ENCODE measurements at places on chromosomes 4 and X. TPM values are rescaled to one million over a fixed set of nuclear protein-coding genes. Genes with fewer than 3 reads are reported as not detected.

- H3K4me1 ChIP-seq: peaks cover 14% of the 10 kb centered on the region
- peak; percentile 26 for DNase-seq
- H3K4me3 ChIP-seq: no peak overlapping the region
Observed at GRCh38 chrX:48998391-48998790, 3.7 kb downstream of the GRIPAP1 start.

DNA sequence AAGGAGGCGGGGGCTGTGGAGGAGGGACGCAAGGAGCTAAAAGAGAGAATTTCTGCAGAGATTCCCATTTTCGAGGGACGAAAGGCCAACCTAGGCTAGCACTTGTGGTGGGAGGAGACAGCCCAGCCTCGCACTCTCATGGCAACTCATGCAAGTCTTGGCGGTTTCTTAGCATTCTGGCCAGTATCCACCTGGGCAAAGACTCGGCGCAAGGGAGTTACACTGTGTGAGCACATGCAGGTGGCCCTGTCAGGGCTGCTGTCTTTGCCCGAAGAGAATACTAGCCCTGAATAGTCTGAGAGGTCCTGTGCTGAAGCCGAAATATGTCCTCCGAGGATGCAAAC, 15.5 kb downstream of the MCF2 start:
- H3K27ac ChIP-seq: no peak overlapping the region
- H3K36me3 ChIP-seq: no peaks in the 10 kb centered on the region
- no peak for DNase-seq
- peaks cover 17% of the 10 kb centered on the region for H3K27me3 ChIP-seq
- H3K4me3 ChIP-seq: peak overlapping the region; percentile 10

DNA sequence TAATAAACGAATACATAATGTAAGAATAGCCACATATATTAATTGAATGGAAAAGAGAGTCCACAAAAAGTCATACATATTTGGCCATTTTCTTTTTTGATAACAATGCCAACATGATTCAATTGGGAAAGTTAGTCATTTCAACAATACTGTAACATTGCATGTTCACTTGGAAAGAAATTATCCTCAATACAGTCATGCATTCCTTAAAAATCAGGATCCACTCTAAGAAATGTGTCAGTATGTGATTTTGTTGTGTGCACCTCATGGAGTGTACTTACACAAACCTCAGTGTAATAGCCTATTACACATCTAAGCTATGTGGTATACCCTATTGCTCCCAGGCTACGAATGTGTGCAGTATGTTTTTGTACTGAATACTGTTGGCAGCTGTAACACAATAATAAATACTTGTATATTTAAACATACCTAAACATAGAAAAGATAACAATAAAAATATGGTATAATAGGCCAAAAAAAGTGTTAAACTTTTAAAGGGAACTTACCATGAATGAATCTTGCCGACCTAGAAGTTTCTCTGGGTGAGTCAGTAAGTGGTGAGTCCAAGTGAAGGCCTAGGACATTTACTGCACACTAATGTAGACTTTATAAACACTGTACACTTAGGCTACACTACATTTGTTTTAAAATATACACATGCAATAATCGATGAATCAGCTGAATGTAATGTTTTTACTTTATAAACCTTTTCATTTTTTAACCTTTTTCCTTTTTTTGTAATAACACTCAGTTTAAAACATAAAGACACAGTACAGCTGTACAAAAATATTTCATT, 806.8 kb downstream of the PCDH18 start:
- H3K4me3 ChIP-seq: no peak overlapping the region
- H3K27ac ChIP-seq: peak overlapping the region; percentile 12
- DNase-seq: no peak
- no peaks in the 10 kb centered on the region for H3K36me3 ChIP-seq
- peaks cover 5% of the 10 kb centered on the region for H3K4me1 ChIP-seq

DNA sequence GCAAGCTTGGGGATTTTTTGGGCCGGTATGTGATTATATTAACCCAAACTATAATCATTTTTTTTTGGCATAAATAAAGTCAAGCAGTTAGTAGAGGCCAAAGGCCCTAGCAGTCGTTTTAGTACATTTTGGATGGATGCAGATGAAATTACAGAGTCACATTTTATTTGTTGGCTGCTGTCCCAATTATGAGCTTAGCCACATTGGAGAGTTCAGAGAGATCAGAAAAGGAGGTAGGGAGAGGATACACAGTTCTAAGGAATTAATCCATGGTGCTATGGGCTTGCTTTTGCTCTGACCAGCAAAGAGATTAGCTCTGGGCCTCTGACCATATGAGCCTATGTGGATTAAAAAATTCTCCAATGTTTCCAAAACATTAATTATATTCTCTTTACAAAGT, 395.1 kb downstream of the RAPGEF2 start:
- DNase-seq: no peak
- peaks cover 1% of the 10 kb centered on the region for H3K36me3 ChIP-seq
- no peak overlapping the region for H3K4me3 ChIP-seq
- H3K27ac ChIP-seq: no peak overlapping the region
- H3K27me3 ChIP-seq: peaks cover 37% of the 10 kb centered on the region

DNA sequence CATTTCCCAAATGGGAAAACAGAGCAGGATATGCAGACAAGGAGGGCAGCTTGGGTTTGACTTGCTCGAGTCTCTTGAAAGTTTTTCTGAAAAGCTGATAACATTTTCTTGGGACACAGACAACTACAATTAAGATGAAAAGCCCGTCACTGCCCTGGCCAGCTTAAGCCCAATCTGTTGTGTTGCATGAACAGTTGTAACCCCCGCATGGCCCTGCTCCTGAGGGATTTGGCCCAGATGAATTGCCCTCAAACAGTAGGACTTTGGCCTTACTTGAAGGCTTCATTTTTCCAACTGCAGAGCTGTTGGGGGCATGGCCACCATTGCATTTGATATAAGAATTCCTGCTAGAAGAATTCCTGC, 40.5 kb upstream of the MGST2 start:
- no peaks in the 10 kb centered on the region for H3K36me3 ChIP-seq
- H3K27ac ChIP-seq: no peak overlapping the region
- H3K27me3 ChIP-seq: peaks cover 4% of the 10 kb centered on the region
- H3K4me1 ChIP-seq: no peaks in the 10 kb centered on the region

- H3K27me3 ChIP-seq: no peaks in the 10 kb centered on the region
- H3K27ac ChIP-seq: no peak overlapping the region
- H3K4me3 ChIP-seq: no peak overlapping the region
- H3K36me3 ChIP-seq: no peaks in the 10 kb centered on the region
Observed at GRCh38 chr4:150938873-150939499, 76.1 kb downstream of the LRBA start.

DNA sequence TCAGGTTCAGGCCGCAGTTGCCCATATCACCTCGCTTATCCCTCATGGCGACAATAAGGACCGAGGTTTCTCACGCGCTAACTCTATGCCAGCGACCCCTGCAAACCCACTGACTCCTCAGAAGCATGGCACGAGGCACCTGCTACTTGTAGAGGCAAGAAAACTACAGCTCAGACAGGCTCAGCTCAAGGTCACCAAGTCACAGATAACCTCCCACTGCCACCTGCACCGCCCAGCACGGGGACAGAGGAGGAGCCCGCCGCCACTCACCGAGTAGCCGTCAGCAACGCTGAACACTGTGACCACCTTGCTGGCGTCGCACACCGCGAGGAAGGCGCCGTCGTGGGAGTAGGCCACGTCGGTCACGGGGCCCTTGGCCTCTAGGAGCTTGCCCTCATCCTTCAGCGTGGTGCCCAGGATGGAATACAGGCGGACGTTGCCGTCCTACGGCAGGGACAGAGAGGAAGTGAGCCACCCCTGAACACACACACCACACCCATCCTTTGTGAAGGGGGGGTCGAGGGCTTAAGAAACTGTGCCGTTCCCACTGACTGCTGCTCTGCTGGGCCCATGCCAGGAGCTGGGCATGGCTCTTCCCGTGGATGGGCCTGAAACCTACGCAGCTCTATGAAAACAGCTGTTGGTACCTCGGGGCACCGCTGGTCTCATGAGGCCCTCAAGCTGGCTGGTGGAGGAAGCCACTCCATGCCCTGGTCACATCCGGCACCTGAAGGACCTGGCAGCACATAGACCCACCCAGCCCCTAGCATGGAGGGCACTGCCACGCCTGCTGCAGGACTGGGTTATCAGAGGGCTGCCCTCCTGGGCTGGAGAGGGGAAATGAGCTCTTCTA, 38.9 kb downstream of the WDR1 start:
- peak; percentile 91 for DNase-seq
- H3K36me3 ChIP-seq: peaks cover 52% of the 10 kb centered on the region
- no peaks in the 10 kb centered on the region for H3K27me3 ChIP-seq
- H3K27ac ChIP-seq: no peak overlapping the region
- H3K4me3 ChIP-seq: no peak overlapping the region
- H3K4me1 ChIP-seq: peaks cover 9% of the 10 kb centered on the region

- no peak for DNase-seq
- no peak overlapping the region for H3K4me3 ChIP-seq
- H3K4me1 ChIP-seq: peaks cover 13% of the 10 kb centered on the region
- no peaks in the 10 kb centered on the region for H3K27me3 ChIP-seq
Observed at GRCh38 chr4:88865046-88865445, 167.4 kb upstream of the NAP1L5 start.

DNA sequence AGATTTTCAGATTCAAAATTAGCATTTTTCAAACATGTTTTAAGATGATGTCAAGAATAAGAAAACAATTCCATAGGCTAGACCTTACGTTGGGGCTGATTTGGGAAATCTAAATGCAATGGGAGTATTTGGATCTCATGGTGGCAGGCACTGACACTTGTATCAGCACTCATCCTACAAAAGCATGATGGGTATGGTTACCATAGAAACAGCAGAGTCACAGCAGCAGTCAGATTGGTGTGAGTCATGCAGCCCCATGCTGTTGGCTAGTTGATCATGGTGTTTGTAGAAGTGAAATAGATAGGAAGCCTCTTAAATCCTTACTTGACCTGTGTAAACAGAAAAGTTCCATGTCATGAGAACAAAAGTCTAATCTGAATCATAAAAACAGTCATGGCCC, 1637.3 kb upstream of the PABPC4L start:
- peaks cover 6% of the 10 kb centered on the region for H3K4me1 ChIP-seq
- no peaks in the 10 kb centered on the region for H3K36me3 ChIP-seq
- no peak overlapping the region for H3K27ac ChIP-seq
- H3K4me3 ChIP-seq: no peak overlapping the region

- peaks cover 33% of the 10 kb centered on the region for H3K27me3 ChIP-seq
- peaks cover 6% of the 10 kb centered on the region for H3K4me1 ChIP-seq
- H3K36me3 ChIP-seq: peaks cover 1% of the 10 kb centered on the region
- no peak for DNase-seq
Observed at GRCh38 chr4:7516096-7516772, 81.5 kb upstream of the PSAPL1 start.

GRCh38 chr4:10640561-10641201, 43.9 kb downstream of the CLNK start:
- no peak for DNase-seq
- no peak overlapping the region for H3K4me3 ChIP-seq
- H3K36me3 ChIP-seq: no peaks in the 10 kb centered on the region
- H3K4me1 ChIP-seq: peaks cover 6% of the 10 kb centered on the region
- H3K27me3 ChIP-seq: peaks cover 8% of the 10 kb centered on the region
- no peak overlapping the region for H3K27ac ChIP-seq

FAM50A gene
- 98.3 TPM for total RNA-seq

- no peaks in the 10 kb centered on the region for H3K27me3 ChIP-seq
- H3K4me3 ChIP-seq: peak overlapping the region; percentile 51
- H3K36me3 ChIP-seq: no peaks in the 10 kb centered on the region
- peak overlapping the region; percentile 93 for H3K27ac ChIP-seq
Observed at GRCh38 chrX:45806410-45807121, 605.9 kb upstream of the DIPK2B start.

- H3K4me3 ChIP-seq: no peak overlapping the region
- H3K27ac ChIP-seq: no peak overlapping the region
- H3K36me3 ChIP-seq: no peaks in the 10 kb centered on the region
- peaks cover 4% of the 10 kb centered on the region for H3K27me3 ChIP-seq
- no peak for DNase-seq
Observed at GRCh38 chr4:106496061-106496460, 127.5 kb upstream of the GIMD1 start.

DNA sequence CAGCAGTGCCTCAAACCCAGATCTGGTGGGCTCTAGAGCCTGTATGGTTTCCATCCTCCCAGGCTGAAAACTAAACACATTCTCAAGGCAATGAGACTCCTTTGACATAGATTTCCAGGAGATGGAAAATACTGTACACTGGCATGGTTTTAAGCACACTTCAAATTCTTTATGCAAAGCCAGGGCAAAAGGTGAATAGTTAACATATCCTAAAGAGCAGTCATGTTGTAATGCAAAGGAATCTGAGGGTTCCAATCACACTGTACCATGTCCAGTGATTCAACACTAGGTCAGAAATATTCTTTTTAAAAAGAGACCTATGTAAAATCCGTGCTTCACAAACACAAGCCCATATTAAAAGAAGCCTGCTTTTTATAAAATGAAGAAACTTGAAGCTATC, 195.3 kb downstream of the QDPR start:
- no peaks in the 10 kb centered on the region for H3K27me3 ChIP-seq
- DNase-seq: no peak
- H3K4me1 ChIP-seq: peaks cover 10% of the 10 kb centered on the region
- peaks cover 5% of the 10 kb centered on the region for H3K36me3 ChIP-seq

GRCh38 chrX:40391662-40392061, 189.1 kb upstream of the ATP6AP2 start:
- H3K4me1 ChIP-seq: no peaks in the 10 kb centered on the region
- H3K36me3 ChIP-seq: no peaks in the 10 kb centered on the region
- no peaks in the 10 kb centered on the region for H3K27me3 ChIP-seq
- H3K27ac ChIP-seq: no peak overlapping the region
- no peak for DNase-seq

DNA sequence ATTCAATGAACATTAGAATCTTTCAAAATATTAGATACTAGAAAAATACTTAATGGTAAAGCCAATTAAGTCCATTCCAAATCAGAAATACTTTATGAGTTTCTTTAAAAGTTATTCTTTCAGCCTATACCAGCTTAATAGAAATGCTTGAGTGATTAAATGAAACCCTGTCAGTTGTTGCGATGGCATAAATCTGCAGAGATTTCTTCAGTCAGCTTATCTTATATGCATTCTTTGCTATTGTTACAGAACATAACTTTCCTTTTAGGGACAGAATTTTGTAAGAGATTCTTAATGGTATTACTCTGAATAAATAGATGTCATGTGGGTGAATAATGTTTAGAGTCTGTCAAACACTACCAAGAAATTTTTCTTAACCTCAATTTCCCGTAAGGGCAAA, 325.0 kb upstream of the HAND2 start:
- no peak for DNase-seq
- H3K4me3 ChIP-seq: no peak overlapping the region
- no peak overlapping the region for H3K27ac ChIP-seq
- H3K4me1 ChIP-seq: no peaks in the 10 kb centered on the region
- no peaks in the 10 kb centered on the region for H3K36me3 ChIP-seq

VCX gene
- total RNA-seq: not detected

ATP7A gene
- total RNA-seq: 11.6 TPM

SYTL5 gene
- 0.26 TPM for total RNA-seq

DNA sequence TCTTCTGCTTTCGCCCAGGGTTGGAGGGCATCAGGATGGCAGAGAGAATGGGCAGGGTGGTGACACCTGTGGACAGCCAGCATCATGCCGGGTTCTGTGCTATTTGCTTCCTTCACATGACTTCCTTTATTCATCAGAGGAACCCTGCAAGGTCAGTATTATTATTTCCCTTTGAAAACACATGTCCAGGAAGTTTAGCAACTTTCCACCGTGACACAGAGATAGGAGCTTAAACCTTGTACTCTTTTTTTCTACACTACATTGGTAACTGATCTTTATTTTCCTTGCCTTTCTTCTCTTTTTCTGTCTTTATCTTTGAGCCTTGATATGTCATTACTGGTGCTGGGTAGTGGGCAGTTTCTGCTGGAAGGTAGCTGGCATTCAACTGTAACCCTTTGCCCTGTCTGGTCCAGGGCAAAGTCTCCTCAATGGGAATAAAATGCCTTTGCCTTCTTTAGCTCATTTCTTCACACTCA, 5.0 kb upstream of the MGST2 start:
- no peak for DNase-seq
- H3K36me3 ChIP-seq: no peaks in the 10 kb centered on the region
- H3K27ac ChIP-seq: no peak overlapping the region

Data from chondrocyte (in vitro differentiated cells).